Stimulated activated CD8-positive, alpha-beta memory T cell treated with anti-CD3 and anti-CD28 coated beads, Interleukin-15, amount 100 ng/mL, for 24 hours (primary cell): ENCODE measurements at places on chromosomes 4 and X.

GRCh38 chrX:41412261-41413081, 34.7 kb upstream of the NYX start:
- DNase-seq, result no peak

DNA sequence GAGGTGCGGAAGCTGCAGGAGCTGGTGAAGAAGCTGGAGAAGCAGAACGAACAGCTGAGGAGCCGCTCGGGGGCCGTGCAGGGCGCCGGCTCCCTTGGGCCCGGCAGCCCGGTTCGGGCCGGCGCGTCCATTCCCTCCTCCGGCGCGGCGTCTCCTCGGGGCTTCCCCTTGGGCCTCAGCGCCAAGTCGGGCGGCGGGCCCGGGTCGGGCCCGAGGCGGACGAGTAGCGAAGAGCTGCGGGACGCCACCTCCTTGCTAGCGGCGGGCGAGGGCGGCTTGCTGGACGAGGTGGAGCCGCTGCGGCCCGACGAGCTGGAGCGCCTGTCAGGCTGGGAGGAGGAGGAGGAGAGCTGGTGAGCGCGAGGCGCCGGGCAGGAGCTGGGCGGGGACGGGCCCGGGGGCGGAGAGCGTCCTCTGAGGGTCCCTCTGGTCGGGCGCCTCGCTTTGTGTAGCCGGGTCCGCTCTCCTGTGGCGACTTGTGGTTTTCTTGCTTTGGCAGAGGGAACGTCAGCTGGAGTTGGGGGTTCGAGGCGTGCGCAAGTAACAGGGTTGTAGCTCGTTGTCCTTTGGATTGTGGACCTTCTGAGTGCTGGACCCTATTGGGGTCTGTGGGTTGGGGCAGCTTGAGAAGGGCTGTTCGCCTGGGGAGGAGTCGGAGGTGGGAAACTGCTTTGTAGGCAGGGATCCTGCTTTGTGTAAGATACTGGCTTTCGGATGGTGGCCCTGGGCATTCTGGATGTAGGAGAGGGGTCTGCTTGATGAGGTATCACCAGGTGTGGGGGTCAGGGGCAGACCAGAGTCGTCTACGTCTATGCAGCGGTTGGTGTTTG, 662 bp downstream of the SLAIN2 start:
- peak; percentile 13 for DNase-seq

- no peak for DNase-seq
Measured at GRCh38 chr4:80475236-80475635, 139.7 kb downstream of the CFAP299 start.

- DNase-seq, result no peak
Measured at GRCh38 chr4:55386073-55386472, 9.7 kb upstream of the TMEM165 start.

GRCh38 chrX:103571121-103571520, 14.2 kb upstream of the TCEAL4 start:
- DNase-seq, result no peak

DNA sequence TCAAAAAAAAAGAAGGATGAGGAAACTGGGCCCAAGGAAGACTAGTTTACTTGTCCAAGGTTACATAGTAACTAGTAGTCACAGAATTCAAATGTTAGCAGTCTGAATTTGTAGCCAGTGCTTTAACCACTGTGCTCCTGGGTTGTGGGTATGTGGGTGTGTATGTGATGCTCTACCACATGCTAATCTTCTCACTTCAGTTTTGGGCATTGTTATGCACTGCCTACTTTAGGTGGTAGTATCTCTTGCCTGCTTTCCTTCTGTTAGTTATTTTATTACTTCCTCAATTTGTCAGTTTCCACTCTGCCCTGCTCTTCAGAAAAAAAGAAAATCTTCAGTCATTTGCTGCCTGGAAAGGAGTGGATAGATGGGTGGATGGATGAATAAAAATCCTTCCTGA, 219.2 kb downstream of the RPA4 start:
- no peak for DNase-seq

- DNase-seq, result no peak
Measured at GRCh38 chr4:155143512-155143911, 64.9 kb upstream of the NPY2R start.

DNA sequence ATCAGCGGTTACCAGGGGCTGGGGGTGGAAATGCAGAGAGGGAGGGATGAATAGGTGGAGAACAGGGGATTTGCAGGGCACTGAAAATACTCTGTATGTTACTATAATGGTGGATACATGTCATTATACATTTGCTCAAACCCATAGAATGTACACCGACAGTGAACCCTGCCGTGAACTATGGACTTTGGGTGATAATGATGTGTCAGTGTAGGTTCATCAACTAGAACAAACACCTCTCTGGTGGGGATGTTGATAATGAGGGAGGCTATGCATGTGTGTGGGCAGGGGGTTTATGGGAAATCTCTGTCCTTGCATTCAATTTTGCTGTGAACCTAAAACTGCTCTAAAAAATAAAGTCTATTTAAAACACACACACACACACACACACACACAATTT, 11.5 kb downstream of the HPSE start:
- no peak for DNase-seq

DNA sequence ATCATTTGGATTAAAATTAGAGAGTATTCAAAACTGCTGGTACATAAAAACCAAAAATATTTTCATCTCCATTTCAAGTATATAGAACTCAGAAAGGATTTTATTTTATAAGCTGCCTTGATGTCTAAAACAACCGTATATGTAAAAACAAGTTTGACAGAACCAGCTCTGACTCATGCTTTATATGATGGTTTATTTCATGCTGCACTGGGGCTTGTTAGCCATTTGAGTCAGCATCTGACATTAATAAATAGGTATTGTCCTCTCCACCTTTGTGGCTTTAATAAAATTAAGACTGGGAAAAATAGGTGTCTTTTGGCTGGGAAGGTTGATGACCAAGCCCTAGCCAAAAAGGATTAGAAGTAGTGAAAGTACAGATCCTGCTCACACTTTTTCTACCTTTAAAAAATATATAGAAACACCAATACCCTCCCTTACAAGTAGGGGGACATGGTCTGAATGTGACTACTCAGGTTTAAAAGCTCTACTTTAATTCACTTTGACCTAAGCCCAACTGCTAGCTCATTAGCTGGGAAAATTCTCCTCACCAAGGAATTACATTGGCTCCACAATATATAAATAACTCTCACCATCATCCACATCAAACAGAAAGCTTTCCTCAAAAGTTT, 228.1 kb downstream of the ADAMTS3 start:
- DNase-seq, result no peak

DNA sequence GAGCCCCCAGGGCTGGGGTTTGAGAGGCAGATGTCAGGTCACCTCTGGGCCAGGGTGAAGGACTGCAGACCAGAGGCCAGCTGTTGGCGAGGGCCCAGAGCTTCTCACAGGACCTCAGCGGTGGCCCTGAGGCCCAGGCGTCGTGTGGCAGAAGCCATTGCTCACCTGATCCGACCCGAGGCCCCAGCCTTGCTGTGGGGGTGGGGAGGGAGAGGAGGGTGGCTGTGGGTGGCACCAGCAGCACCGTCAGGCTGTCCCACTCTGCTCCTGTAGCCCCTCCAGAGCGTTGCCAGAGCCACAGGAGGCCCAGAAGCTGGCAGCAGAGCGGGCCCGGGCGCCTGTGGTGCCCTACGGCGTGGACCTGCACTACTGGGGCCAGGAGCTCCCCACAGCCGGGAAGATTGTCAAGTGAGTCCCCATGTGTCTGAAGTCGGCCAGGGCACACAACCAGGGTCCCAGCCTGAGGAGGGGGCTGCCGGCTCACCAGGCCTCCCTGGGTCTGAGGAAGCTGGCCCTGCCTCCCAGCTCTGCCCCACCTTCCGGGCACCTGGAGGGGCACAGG, 28.8 kb downstream of the UVSSA start:
- no peak for DNase-seq

GRCh38 chr4:69707807-69708206, 52.6 kb downstream of the SULT1B1 start:
- DNase-seq, result no peak

DNA sequence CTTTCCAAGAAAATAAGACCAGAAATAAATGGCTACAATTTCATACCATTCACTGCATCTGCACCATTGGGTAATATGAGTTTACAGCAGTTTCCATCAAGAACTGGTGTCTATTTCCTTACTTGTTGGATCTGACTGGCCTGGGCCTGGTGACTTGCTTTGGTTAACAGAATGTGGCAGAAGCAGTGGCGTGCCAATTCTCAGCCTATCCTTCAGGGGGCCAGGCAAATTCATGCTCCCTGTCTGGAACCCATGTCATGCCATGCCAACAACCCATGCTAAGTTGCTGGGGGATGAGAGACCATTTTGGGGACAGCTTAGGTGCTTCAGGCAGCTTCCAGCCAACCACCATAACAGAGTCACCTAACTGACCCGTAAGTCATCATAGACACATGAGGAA, 656.7 kb downstream of the SPOCK3 start:
- DNase-seq, result no peak

GRCh38 chr4:53003959-53004358, 141.8 kb downstream of the RASL11B start:
- DNase-seq, result no peak

DNA sequence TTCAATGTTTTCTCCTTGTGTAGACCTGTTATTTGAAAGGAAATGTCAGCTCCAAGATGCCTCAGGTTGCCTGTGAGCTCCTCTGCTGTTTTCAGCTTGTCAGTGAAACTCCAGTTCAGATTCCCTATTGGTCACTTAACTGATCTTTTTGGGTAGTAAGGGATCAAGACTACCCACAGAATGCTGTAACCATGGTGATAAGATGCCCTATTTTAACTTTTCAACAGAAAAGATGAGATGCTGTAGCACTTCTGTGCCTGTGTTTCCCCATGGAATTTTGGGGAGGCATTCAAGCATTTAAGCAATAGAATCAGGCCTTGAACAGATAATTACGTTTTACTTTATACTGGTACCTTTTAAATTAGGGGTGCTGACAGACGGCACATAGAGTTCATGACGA, 106.6 kb upstream of the H2AZ1 start:
- DNase-seq, result no peak

DNA sequence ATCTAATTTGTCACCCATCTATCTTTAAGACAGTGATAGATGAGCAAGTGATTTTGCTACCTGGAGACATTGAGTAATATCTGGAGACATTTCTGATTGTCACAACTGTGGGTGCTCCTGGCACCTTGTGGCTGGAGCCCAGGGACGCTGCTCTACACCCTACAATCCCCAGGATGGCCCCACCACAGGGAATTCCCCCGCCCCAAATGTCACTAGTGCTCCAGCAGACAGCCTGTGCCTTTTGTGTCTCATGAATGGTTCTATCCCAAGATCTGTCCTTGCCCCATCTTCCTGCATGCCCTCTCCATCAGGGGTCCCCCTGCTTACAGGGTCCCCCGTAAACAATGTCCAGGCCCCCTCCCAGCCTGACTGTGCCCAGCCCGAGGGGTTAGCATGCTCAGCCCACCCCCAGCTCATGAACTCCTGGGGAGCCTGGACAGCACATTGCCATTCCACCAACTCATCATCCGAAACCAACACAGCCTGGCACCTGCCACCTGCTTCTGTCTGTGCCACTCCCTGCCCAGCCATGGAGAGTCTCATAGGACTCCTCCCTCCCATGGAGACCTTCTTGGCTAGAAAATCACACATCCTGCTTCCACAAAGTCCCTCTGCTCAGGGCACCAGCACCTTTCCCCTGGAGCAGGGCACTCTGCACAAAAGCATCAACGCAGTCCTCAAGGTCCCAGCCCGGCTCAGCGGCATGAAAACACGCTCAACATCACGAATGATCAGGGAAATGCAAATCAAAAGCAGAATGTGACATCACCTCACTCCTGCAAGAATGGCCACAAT, 5.7 kb downstream of the P2RY8 start:
- no peak for DNase-seq

DNA sequence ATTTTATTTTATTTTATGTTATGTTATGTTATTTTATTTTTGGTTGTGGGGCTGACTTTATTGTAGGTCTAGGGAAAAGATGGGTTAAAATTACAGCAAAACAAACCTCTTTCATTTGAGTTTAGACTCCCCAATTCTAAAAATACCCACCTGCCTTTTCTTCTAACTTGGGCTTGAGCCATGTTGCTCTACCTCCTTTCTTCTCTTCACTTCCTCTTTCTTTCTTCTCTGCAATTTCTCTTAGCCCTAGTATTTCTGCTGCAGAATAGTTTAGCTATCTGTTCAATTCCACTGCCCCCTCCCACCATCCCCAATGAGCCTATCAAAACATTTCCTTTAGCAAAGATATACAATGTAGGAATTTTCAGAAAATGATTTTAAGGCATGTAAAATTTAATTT, 653.3 kb downstream of the ARAP2 start:
- no peak for DNase-seq

DNA sequence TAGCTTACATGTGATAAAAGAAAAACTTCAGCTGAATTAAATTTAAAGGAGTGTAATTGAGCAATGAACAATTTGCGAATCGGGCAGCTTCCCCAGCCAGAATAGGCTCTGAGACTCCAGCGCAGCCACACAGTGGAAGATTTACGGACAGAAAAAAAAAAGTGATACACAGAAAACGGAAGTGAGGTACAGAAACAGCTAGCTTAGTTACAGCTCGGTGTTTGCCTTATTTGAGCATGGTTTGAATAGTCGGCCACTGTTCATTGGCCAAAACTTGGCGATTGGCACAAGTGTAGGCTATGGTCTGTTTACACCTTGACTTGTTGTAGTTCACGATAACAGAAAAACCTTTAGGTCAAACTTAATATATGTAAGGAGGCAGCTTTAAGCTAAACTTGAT, 16.7 kb upstream of the SUPT20HL1 start:
- DNase-seq, result no peak

- no peak for DNase-seq
Measured at GRCh38 chrX:82335772-82336171, 1133.9 kb downstream of the SH3BGRL start.

- DNase-seq, result no peak
Measured at GRCh38 chr4:1209821-1210220, 37.4 kb upstream of the SPON2 start.

- DNase-seq, result no peak
Measured at GRCh38 chr4:113987382-113987941, 8.0 kb upstream of the ARSJ start.

DNA sequence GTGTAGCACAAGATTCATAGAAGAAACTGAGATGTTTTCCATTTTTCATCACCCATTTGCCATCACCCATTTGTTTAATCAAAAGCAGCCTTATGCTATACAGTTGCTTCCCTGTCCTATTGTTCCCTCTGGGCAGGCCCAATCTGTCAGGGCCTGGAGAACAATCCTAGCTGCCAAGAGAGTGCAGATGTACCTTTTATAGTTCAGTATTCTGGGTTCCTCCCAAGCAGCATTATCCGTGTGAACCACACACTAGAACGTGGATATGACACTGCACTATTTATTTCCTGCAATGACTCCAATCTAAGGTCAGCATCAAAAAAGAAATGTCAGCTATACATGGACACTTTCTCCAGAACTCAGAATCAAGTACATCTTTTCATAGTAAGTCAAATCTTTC, 269.0 kb downstream of the ADGRA3 start:
- DNase-seq, result no peak

DNA sequence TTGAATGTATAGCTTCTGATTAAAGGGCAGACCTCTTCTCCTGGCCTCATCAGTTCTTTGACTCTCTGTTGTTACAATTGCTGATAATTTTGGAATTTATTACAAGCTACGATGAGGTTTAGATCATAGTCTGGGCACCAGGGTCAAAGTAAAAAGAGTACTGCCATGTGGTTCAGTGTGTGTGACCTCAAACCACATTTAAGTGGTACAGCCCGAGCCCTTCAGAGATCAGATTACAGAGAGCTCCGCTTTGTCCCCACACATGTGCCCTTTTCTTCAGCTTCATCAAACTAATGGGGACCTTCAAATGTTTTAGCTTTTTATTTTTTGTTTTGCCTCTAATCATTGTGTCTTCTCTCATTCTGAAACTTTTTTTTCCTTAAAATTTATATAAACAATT, 37.1 kb downstream of the SPANXN2 start:
- no peak for DNase-seq
